ENCODE measurements at places on chromosomes 1 and 21.
A peak's percentile ranks its signal among the peaks of the same experiment; 100 is the strongest.

- no peak for DNase-seq
These were observed 95.9 kb downstream of the LRIG2 start for GRCh38 chr1:113168946-113169345.

DNA sequence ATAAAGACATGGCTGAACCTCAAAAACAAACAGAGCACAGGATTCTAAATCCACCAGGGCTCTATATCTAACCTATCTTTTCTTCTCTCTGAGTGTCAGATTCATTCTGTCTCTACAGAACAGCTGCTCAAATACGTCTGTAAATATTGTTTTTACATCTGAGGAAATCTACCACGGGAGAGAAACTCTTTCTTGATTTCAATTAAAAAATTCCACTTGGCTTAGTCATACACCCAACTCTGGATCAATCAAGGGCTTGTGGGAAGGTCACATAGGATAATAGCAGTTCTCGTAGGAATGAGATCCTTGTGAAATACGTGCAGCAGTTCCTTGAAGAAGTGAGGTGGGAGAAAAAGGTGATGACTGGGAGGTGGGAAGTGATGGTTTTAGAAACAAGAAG, 1355.7 kb upstream of the ADGRL2 start:
- no peak for DNase-seq

DNA sequence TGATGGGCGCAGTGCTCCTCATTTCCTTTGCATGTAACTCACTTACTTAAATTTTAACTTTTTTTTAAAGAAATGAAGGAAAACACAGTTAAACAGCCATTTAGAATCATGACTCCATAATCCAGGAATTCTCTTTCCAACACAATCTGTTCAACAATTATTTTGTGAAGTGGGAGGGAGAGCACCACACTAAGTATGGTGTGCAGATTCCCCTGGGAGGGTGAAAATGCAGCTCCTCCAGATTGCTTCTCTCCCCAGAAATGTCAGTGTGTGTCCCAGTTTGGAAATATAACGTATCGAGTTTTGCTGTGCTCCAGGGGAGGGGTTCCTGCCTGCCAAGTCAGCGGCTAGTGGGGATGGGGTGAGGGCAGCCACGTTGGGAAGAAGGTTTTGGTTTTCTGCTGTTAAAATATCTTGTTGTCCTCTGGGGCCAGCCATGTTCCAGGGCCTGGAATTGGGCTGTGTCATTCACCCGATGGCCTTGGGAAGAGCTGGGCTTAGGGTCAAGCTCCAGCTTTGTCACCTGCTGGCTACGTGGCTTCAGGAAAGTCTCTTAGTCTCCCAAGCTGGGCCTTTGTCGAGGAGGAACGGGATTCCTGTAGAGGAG, 17.3 kb upstream of the DISP3 start:
- no peak for DNase-seq

GRCh38 chr1:229753764-229754551, 127.9 kb downstream of the URB2 start:
- no peak for DNase-seq

DNA sequence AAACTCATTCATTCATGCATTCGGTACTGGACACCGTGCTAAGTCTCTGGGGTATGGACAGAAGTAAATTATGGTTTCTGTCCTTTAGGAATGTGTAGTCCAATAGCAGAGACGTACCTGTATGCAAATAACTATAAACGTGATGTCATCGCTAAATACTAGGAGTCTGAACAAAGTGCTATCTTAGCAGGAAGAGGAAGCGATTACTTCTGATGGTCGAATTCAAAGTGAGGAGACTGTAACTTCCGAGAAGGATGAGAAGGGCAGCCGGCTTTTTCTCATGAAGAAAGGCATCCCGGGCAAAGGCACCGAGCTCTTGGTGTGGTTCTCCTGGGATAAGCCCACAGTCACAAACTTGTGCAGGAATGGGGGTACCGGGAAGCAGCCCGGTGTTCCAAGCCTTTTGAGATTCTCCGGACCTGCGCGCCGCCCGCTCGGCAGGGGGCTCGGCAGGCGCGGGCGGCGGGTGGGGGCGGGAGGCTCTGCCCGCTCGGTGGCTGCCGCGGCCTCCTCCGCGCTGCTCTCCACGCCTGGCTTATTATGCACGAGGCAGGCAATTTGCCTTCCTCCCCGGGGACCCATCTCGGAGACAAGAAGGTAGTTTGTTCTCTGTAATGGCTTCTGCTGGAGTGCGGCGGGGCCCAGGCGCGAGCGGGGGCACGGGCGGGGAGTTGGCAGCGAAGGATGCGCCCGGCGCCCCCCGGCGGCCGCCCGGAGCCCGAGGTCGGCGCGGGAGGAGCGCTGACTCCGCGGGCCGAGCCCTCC, 67.5 kb upstream of the CD1D start:
- no peak for DNase-seq

- DNase-seq = no peak
These were observed 390.7 kb downstream of the BRINP2 start for GRCh38 chr1:177561436-177561835.

- no peak for DNase-seq
These were observed 28.9 kb upstream of the GPR37L1 start for GRCh38 chr1:202093858-202094257.

DNA sequence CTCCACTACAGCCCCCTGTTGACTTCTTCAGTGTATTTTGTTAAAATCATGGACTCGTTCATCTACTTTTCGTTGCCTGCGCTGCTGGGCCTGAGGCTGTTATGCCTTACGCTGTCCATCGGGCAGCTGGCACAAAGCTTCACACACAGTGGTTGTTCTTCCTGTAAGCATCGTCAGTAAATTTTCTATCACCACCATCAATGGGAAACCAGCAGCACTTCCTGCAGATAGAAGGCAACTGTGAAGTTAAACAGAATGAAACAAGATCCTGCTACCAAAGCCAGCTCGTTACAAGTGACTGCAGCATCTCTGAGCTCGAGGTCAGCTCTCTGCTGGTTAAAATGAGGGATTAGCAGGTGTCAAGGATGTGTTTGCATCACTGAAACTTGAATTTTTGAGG, 21.9 kb upstream of the PADI6 start:
- no peak for DNase-seq

GRCh38 chr1:159162516-159163265, 8.7 kb upstream of the CADM3 start:
- DNase-seq = no peak

GRCh38 chr21:43590194-43590593, 69.1 kb downstream of the HSF2BP start:
- no peak for DNase-seq

DNA sequence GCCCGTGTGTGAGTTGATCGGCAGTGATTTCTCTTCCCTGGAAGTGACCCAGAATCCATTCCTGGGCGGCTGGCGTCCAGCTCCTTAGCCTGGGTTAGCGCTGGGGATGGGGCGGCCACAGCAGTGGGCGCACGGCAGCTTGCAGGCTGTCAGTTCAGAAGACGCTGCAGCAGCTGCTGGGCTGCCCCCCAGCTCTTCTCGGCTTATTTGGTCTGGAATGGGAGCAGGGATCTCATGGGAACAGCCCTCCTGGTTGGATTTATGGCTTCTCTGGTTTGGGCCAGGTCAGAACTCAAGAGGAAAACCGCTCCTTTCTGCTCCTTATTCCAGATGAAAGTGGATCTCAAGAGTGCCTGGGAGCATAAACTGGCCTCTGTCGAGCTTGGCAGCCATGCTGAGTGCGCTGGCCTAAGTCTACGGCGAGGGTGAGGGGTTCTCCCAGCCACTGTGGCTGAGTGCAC, 148.2 kb downstream of the PRDM16 start:
- no peak for DNase-seq

GRCh38 chr1:119660253-119661083, 12.4 kb upstream of the ZNF697 start:
- no peak for DNase-seq

- DNase-seq = no peak
These were observed 10.4 kb upstream of the KLF17 start for GRCh38 chr1:44108241-44108640.

GRCh38 chr1:25184001-25184762, 48.1 kb downstream of the SYF2 start:
- no peak for DNase-seq

DNA sequence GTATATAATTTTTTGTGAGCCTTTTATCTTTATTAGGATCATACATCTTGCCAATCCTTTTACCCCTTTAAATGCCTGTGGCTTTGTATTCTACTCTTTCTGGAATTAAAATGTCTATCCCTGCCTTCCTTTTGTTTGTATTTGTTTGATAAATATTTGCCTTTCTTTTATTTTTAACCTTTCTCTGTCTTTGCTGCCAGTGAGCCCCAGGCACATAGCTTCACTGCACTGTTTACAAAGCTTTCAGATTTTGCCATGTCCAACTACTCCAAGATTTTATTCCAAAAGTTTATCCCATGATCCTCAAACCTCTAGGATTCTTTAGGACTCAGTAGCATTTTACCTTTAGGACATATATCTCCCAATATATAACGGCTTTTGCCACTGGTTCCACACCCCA, 281.2 kb downstream of the PAPPA2 start:
- DNase-seq = no peak

- DNase-seq = no peak
These were observed at the start of gene DOP1B for GRCh38 chr21:36156815-36157670. Gene DOP1B, plus strand, starts transcription at chr21:36156824. Its CDS starts 7,910 bp downstream, at chr21:36164734.

GRCh38 chr1:219465212-219466093, 147.5 kb downstream of the ZC3H11B start:
- no peak for DNase-seq

- DNase-seq = no peak
These were observed 42.9 kb upstream of the ID3 start for GRCh38 chr1:23601968-23602876.

DNA sequence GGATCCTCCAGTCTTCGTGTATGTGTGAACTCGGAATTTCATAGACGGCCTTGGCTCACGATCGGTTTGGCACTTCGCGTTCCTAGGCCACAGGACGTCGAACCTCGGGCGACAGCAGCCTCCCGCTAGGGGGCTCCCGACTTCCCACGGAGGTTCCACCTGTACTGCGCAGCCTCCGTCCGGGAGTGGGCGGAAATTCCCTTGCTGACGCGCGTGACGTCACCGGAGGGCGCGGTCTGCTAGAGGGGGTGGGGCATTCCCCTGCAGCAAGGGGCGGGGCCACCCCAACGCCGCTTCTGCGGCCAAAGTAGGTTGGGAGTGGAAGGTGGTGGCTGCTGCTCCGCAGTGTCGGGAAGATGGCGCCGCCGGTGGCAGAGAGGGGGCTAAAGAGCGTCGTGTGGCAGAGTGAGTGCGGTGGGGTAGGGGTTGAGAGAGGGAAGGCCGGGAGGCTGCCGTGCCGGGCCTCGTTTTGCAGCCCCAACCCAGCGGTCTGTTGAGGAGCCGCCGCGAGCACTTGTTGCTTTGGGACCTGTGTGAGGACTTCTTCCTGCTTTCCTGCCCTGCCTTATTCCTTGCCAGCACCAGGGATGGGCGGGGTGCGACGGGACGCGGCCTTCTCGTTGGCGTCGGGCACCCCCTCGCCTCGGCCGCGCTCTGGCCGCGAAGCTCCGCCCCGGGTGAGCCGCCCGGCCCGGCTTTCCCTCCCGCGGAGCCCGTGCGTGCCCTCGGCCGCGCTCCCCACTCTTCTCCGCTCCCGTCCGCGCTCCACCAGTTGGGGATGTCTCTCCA, at the start of gene STXBP3:
Gene STXBP3, plus strand, starts transcription at position 293 of the 789 bp plus-strand sequence. Its CDS starts 64 bp downstream, at position 357.
- peak; percentile 98 for DNase-seq

DNA sequence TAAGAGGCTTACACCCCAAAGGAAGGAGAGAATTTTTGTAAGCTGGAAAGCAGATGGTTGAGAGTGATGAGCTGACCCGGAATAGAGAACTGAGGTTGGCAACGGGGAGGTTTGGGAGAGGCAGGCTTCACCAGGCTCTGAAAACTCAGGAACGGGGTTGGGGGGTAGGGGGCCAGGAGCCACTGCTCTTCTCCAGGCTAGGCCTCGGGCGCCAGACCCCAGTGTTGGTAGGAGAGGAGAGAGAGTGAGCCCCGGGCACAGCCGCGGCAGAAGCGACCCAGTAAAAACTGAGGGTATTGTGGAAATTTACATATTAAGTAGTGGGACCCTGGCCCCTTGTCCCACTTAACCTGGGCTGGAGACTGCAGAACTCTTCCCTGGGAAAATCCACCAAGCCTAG, 45.7 kb downstream of the GPR161 start:
- DNase-seq = no peak

GRCh38 chr1:31426249-31426922, 13.4 kb downstream of the SERINC2 start:
- no peak for DNase-seq

DNA sequence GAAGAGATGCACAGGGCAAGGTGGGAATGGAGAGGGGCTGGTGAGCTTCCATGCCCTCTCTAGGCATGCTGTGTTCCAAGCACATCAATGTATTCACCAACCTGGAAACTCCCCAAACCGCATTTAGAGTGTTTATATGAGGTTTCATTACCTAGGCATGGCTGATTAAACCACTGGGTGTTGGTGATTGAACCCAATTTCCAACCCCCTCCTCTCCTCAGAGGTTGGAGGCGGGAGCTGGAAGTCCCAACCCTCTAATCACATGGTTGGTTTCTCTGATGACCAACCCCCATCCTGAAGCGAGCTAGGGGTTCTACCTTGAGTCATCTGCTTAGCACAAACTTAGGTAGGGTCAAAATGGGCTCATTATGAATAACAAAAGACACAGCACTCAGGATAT, 3.0 kb upstream of the PPIE start:
- DNase-seq = no peak

DNA sequence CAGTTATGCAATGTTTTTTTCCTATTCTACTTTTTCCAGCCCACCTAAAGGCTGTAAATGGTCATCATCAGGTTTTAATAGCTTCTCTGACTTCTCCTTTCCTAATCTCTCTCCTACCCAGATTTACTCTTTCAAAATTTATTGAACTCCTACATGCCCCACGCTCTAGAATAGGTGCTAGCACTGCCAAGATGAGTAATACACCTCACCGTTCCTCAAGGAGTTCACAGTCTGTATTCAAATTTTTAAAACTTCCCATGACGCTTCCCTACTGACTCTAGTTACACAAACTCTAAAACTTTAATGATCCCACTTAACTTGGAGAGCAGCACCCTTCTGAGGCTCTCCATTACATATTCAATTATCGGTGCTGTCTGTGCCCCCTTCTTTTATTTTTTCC, 51.6 kb downstream of the ALG14 start:
- no peak for DNase-seq

DNA sequence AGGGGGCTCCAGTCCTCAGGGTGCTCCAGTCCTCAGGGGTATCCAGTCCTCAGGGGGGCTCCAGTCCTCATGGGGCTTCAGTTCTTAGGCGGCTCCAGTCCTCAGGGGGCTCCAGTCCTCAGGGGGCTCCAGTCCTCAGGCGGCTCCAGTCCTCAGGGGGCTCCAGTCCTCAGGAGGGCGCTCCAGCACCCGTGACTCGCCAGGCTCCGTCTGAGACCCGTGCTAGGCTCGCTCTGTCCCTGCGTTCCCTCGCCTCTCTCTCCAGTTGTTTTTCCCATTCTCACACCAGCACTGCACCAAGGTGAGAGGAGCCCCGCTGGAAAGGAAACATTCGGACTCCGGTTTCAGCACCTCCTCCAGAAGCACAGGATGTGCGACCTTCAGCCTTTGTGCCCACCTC, 9.4 kb upstream of the OR2M2 start:
- DNase-seq = no peak

DNA sequence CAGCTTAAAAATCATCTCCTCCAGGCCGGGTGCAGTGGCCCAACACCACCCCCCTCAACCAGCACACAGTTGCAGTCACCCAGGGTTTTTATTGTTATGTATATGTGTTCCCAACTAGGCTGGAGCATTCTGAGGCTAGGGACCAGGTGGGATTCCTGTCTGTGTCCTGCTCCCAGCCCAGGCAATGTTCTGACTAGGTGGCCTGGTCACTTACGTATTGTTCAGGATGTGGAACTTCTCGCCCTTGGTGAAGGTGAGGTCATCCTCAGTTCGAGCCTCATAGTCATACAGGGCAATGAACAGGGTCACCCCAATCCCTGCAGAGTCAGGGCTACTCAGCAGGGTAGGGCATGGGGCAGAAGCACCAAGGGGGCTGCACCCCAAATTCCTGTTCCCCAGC, 12.2 kb downstream of the FGR start:
- DNase-seq = no peak

All from fibroblast of the conjunctiva (primary cell).